Naive thymus-derived CD4-positive, alpha-beta T cell (primary cell): ENCODE measurements at places on chromosomes 1 and 21. TPM values are rescaled to one million over a fixed set of nuclear protein-coding genes. Genes with fewer than 3 reads are reported as not detected.
A peak's percentile ranks its signal among the peaks of the same experiment; 100 is the strongest.

DNA sequence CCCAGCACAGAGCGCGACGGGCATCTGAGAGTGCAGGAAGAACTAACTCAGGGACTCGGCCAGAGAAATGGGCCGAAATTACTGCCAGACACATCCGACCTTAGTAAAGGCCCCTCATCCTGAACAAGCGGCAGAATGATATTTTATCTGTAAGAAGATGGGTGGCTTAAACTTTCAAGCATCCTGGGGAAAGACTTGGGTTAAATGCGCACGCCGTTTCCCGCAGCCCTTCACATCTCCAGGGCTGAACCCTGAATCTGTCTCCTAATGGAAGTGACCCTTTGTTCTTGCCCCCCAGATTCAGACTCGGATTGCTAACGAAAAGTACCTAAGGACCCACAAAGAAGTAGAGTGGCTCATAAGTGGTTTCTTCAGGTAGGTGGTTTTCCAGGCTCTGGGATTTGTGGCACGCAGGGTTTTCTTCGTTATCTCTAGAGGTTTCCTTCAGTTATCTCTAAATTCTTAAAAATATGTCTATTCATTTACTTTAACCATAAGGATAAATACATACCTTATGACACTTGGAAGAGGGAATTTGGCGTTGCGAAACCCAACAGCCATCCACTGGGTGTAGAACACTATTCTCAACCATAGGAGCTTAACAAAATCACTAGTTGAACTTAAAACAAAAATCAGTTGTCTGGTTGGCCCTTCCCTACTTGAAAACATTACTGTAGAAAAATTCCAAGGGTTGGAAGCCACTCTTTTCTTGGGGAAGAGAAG, 627 bp downstream of the RIIAD1 start:
- no peaks in the 10 kb centered on the region for H3K36me3 ChIP-seq
- no peak overlapping the region for H3K27ac ChIP-seq
- H3K4me3 ChIP-seq, result peak overlapping the region; percentile 67
- DNase-seq, result no peak
- H3K27me3 ChIP-seq, result peaks cover 3% of the 10 kb centered on the region

DNA sequence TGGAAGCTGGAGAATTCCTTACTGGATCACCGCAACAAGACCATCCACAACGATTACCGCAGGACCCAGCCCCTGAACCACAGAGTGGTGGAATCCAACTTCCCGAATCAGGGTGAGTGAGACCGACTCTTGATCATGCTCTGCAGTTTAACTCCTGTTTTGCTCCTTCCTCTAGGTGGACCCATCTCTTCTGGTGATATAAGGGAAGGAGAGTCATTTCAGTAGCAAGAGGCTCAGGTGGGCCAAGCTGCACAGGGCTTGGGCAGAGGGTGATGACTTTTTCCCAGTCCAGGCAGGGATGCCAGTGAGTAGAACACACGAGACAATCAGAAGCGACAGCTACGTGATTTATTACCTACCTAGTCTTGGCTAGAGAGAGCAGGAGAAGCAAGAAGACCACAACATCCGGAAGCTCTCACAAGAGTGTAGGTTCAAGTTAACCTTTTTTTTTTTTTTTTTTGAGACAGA, 25.2 kb downstream of the CA6 start:
- DNase-seq, result peak; percentile 64
- no peaks in the 10 kb centered on the region for H3K27me3 ChIP-seq
- H3K4me1 ChIP-seq, result peaks cover 22% of the 10 kb centered on the region
- H3K36me3 ChIP-seq, result no peaks in the 10 kb centered on the region
- peak overlapping the region; percentile 87 for H3K27ac ChIP-seq

DNA sequence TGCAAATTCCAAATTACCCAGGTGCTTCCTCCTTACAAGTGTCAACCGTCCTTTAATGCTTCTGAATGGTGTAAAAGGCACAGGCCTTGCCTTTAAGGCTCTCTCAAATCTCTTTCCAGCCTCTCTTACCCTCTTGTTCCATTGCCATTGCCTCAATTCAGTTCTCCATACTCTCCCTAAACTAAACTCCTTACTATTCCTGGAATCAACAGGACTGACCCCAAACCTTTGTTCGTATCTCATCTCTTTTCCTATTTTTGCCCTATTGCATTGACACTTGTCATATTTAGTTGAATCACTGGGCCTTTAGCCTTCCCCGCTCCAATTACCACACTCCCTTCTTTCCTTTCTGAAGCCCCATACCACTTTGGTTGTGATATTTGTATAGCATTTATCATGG, 3.9 kb upstream of the CD55 start:
- no peak for DNase-seq
- H3K36me3 ChIP-seq, result no peaks in the 10 kb centered on the region
- no peak overlapping the region for H3K4me3 ChIP-seq
- no peak overlapping the region for H3K27ac ChIP-seq

GRCh38 chr21:42703965-42704364, 50.5 kb downstream of the PDE9A start:
- DNase-seq, result no peak
- H3K4me1 ChIP-seq, result no peaks in the 10 kb centered on the region
- no peak overlapping the region for H3K4me3 ChIP-seq
- no peaks in the 10 kb centered on the region for H3K27me3 ChIP-seq
- no peaks in the 10 kb centered on the region for H3K36me3 ChIP-seq
- no peak overlapping the region for H3K27ac ChIP-seq

- DNase-seq, result no peak
- peaks cover 13% of the 10 kb centered on the region for H3K36me3 ChIP-seq
- H3K27me3 ChIP-seq, result no peaks in the 10 kb centered on the region
- H3K4me1 ChIP-seq, result no peaks in the 10 kb centered on the region
- no peak overlapping the region for H3K4me3 ChIP-seq
- no peak overlapping the region for H3K27ac ChIP-seq
Measured at GRCh38 chr21:28979092-28979491, 13.6 kb downstream of the LTN1 start.

- DNase-seq, result no peak
- no peaks in the 10 kb centered on the region for H3K36me3 ChIP-seq
- H3K27ac ChIP-seq, result peak overlapping the region; percentile 61
- H3K4me1 ChIP-seq, result peaks cover 32% of the 10 kb centered on the region
Measured at GRCh38 chr1:41662765-41663437, 178.4 kb upstream of the EDN2 start.

- no peaks in the 10 kb centered on the region for H3K4me1 ChIP-seq
- no peak overlapping the region for H3K4me3 ChIP-seq
- DNase-seq, result no peak
- H3K36me3 ChIP-seq, result no peaks in the 10 kb centered on the region
Measured at GRCh38 chr21:45898781-45899180, 82.8 kb upstream of the COL6A1 start.

- no peak for DNase-seq
- no peak overlapping the region for H3K4me3 ChIP-seq
- no peaks in the 10 kb centered on the region for H3K36me3 ChIP-seq
- no peaks in the 10 kb centered on the region for H3K4me1 ChIP-seq
- no peak overlapping the region for H3K27ac ChIP-seq
Measured at GRCh38 chr1:171150156-171150555, 34.9 kb upstream of the FMO2 start.

The RBP7 gene
- total RNA-seq, result 18.4 TPM

The PIGR gene
- total RNA-seq, result not detected

The TBX19 gene
- 2.2 TPM in 2 replicates for total RNA-seq

The CCDC24 gene
- 1.3 and 1.5 TPM in 2 replicates for total RNA-seq

- no peaks in the 10 kb centered on the region for H3K27me3 ChIP-seq
- H3K27ac ChIP-seq, result no peak overlapping the region
- H3K36me3 ChIP-seq, result no peaks in the 10 kb centered on the region
- no peaks in the 10 kb centered on the region for H3K4me1 ChIP-seq
- no peak for DNase-seq
- no peak overlapping the region for H3K4me3 ChIP-seq
Measured at GRCh38 chr1:7153464-7153863, 368.2 kb downstream of the CAMTA1 start.

- H3K4me1 ChIP-seq, result no peaks in the 10 kb centered on the region
- H3K27ac ChIP-seq, result no peak overlapping the region
- H3K4me3 ChIP-seq, result no peak overlapping the region
Measured at GRCh38 chr21:34582506-34583150, 32.3 kb downstream of the RCAN1 start.

GRCh38 chr1:157968946-157969345, 24.5 kb upstream of the KIRREL1 start:
- DNase-seq, result no peak
- H3K27ac ChIP-seq, result no peak overlapping the region
- no peaks in the 10 kb centered on the region for H3K27me3 ChIP-seq
- no peak overlapping the region for H3K4me3 ChIP-seq

The KIF26B gene
- 0.24 TPM for total RNA-seq
